Mucosa of descending colon (tissue), 3 donors: ENCODE measurements at places on chromosomes 2 and 18. TPM values are rescaled to one million over a fixed set of nuclear protein-coding genes. Genes with fewer than 3 reads are reported as not detected.

The ZFP36L2 gene
- 198 TPM for total RNA-seq

The MSTN gene
- 0.35 TPM for total RNA-seq

The ASNSD1 gene
- total RNA-seq: 19.0 TPM

GRCh38 chr2:217222309-217222910, 362.5 kb upstream of the TNP1 start:
- DNase-seq: no peak
